Activated naive CD8-positive, alpha-beta T cell treated with anti-CD3 and anti-CD28 coated beads for 36 hours (primary cell): ENCODE measurements at places on chromosomes 16 and 17. TPM values are rescaled to one million over a fixed set of nuclear protein-coding genes. Genes with fewer than 3 reads are reported as not detected.

ENKD1 gene
- total RNA-seq, result 9.3 TPM

- H3K27me3 ChIP-seq, result no peaks in the 10 kb centered on the region
- no peak for DNase-seq
- H3K4me3 ChIP-seq, result no peak overlapping the region
- H3K27ac ChIP-seq, result no peak overlapping the region
- no peaks in the 10 kb centered on the region for H3K4me1 ChIP-seq
Observed at GRCh38 chr16:88927010-88927409, 50.0 kb downstream of the CBFA2T3 start.

- H3K4me3 ChIP-seq, result no peak overlapping the region
- no peaks in the 10 kb centered on the region for H3K27me3 ChIP-seq
- H3K36me3 ChIP-seq, result peaks cover 18% of the 10 kb centered on the region
- DNase-seq, result no peak
- H3K4me1 ChIP-seq, result peaks cover 56% of the 10 kb centered on the region
Observed at GRCh38 chr17:68351395-68351794, 60.1 kb downstream of the ARSG start.

GRCh38 chr17:81994593-81995462, 17.4 kb downstream of the ASPSCR1 start:
- no peak overlapping the region for H3K4me3 ChIP-seq
- H3K27ac ChIP-seq, result no peak overlapping the region
- no peak for DNase-seq
- H3K36me3 ChIP-seq, result no peaks in the 10 kb centered on the region
- no peaks in the 10 kb centered on the region for H3K27me3 ChIP-seq
- no peaks in the 10 kb centered on the region for H3K4me1 ChIP-seq

GRCh38 chr17:76077584-76078110, 1.3 kb upstream of the ZACN start:
- no peak overlapping the region for H3K27ac ChIP-seq
- peaks cover 37% of the 10 kb centered on the region for H3K4me1 ChIP-seq
- no peaks in the 10 kb centered on the region for H3K36me3 ChIP-seq
- peaks cover 54% of the 10 kb centered on the region for H3K27me3 ChIP-seq
